ENCODE measurements at places on chromosomes 6 and 20.

- DNase-seq = no peak
Observed at GRCh38 chr6:149450679-149451375, 34.0 kb downstream of the ZC3H12D start.

- no peak for DNase-seq
Observed at GRCh38 chr6:139483079-139483478, 108.6 kb upstream of the CITED2 start.

DNA sequence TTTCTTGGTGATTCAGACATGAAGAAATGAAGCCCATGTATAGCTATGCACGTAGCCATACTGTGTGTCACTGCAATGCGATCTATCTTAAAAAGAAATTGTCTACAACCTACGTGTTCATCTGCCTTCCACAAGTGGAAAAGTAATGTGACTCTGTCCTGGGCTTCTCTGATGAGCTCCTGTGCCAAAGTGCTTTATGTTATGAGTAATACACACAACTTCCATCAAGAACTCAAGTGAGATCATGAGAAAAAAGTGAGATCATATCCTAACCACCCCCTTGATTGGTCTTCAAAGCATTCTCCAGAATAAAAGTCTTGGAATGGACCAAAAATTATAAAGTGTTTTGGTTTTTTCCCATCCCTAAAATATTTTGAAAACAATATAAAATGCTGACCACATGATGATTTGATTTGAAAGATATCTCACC is 114.3 kb downstream of the DST start:
- no peak for DNase-seq

DNA sequence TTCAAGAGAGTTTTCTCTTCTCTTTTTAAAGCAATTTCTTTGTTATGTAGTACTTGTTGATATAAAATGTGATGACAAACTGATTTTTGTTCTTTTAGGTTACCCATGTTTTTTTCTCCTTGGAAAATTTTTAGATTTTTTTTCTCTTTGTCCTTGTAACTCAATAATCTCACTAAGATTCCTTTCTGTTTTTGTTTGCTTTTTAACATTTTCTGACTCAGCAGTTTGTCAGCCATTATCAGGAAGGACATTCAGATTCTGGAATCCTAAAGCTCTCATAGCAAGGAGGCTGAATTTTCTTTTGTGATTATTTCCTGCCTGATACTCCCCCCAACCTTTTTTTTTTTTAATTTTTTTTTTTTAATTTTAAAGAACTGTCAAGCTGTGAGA is 75.2 kb upstream of the CITED2 start:
- no peak for DNase-seq

DNA sequence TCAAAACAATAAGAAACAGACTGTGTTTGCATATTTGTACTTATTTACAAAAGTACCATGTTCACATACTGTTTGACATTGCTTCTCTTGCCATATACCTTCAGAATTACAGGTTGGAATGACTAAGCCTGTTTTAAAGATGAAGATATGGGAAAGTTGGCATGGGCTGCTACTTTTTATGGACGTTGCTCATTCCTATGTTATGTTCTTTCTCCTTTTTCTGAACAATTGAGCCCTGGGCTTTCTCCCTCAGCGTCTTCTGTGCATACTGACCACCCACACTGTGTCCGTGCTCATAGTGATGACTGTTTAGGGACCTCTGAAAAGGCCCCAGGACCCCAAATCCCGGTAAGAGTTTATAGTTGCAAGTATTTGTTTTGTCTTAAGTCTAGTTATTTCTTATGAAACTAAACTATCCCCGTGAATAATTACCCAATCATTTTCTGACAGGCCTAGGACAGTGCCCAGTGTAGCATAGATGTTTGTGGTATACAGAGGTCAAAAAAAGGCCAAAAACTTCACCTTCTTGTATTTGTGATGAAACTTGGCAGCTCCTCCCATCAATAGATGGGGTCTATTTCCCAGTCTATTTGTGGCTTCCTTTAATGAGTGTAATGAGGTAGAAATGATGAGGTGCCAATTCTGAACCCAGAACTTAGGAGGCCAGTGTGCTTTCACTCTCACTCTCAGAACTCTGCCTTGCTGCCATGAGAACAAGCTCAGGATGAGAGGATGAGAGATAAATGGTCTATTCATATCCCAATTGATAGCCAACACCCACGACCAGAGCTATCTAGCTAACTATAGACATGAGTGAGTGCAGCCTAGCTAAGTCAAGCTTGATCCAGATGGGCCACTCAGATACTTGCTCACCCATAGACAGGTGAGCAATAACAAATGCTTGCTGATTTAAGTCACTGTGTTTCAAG is 40.9 kb downstream of the GSTA4 start:
- DNase-seq = no peak

DNA sequence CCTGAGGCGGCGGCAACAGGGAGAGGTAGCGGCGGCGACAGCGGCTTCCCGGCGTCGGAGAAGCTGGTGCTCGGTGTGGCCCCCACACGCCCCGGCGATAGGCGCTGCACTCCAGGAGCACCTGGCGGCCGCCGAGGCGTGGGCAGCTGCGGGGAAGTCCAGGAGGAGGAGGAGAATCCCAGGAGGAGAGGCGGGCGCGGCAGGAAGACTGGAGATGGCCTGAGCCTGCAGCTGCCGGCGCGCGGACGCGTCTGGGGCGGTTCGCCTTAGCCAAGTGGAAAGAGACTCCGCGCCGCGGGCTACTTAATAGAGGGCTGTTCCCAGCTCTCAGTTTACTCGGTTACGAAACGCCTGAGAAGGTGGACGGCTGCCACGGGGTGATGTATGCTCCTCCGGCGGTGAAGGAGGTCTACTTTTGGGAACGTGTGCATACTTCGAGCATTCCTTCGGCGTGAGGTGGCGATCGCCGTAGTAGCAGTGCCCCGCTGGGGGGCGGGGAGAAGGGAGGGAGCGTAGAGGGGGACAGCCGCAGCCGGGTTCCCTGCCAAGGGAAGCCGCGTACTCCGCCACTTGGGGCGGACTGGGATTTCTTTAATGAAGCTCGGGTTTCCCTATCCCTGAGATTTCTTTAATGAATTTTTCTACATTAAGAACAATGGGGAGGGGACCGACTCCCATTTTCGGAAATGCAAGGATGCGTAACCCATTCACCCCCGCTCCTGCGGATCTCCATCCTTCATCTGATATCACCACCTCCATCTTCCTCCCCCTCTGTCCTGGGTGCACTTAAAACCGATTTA is at the start of gene COL12A1:
Gene COL12A1 (minus strand): TSS at position 278 of the 800 bp plus-strand sequence. CDS start 3,261 bp downstream, outside the sequence.
- DNase-seq = no peak

GRCh38 chr20:52985687-52986086 is 13.5 kb downstream of the TSHZ2 start:
- no peak for DNase-seq

GRCh38 chr6:139115989-139116758 is 18.7 kb upstream of the HECA start:
- no peak for DNase-seq

GRCh38 chr20:59825944-59826759 is 107.3 kb downstream of the SYCP2 start:
- no peak for DNase-seq

DNA sequence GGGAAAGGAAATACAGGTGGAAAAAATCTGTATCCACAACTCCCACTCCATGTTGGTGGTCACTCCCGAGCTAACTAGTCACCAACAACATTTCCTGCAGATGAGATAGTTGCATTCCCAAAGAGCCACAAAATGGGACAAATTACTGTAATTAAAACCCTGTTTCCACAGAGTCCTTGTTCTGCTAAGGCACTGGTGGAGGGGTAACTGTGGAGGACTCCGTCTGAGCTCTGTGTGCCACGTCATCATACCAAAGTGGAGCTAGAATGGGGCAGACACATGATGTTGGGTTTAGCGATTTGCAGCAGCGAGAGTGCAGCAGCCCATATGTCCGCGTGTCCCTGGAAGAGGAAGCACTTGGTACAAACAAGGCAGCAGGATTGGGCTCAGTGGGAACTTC is 172.5 kb upstream of the KCNK16 start:
- DNase-seq = no peak

- no peak for DNase-seq
Observed at GRCh38 chr6:30618270-30618797, 694 bp downstream of the MRPS18B start.

DNA sequence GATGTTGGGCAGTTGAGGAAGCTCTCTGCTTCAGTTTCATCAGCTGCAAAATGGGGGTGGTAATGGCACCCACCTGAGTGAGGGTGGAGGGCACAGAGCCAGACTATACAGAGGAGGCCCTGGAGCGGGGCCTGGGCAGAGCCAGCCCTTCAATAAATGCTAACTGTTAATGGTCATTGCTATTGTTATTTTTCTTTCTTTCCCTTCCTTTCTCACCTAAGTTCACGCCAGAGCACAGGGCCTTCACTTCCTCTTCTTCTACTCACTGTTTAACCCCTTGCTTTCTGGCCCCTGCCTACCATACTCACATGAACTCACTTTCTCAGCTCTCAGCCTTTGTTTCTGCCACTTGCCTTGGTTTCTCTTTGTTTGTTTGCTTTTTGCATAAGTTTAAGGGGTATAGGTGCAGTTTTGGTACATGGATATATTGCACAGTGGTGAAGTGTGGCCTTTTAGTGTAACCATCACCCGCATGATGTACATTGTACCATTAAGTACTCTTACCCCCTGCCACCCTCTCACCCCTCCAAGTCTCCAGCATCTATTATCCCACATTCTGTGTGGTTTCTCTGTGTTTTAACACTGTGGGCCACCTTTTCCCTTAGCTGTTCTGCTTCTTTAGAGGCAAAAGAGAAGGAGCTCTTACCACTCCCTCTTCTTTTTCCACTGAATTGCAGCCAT is 7.5 kb upstream of the RREB1 start:
- DNase-seq = no peak

DNA sequence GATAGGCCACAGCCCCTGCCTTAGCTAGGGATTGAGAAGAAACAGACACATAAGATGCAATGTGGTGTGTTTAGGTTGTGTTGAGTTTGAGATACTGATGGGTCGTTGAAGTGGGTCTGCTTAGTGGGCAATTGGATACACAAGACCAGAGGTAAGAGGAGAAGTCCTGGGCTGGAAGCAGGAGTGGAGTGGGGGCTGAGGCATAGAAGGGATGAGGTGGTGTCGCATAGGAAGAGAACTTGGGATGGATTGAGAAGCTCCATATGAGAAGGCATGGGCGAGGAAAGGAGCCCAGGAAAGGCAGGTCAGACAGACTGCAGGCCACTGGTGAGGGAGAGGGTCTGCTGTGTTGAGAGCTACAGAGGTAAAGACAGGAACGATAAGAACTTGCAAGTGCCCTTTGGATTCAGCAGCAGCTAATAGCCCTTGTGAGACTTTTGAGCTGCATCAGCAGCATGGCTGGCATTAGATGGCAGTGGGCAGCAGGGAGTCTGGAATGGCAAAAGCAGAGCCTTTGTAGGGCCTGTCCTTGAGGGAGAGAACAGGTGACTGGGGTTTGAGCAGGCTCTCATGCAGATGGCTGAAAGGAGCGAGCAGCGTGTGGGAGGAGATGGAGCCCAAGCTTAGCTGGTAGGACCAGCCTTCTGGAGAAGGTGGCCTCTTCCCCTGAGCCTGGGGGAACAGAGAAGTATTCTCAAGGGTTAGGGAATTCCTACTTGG is 33.2 kb downstream of the PLCG1 start:
- no peak for DNase-seq

DNA sequence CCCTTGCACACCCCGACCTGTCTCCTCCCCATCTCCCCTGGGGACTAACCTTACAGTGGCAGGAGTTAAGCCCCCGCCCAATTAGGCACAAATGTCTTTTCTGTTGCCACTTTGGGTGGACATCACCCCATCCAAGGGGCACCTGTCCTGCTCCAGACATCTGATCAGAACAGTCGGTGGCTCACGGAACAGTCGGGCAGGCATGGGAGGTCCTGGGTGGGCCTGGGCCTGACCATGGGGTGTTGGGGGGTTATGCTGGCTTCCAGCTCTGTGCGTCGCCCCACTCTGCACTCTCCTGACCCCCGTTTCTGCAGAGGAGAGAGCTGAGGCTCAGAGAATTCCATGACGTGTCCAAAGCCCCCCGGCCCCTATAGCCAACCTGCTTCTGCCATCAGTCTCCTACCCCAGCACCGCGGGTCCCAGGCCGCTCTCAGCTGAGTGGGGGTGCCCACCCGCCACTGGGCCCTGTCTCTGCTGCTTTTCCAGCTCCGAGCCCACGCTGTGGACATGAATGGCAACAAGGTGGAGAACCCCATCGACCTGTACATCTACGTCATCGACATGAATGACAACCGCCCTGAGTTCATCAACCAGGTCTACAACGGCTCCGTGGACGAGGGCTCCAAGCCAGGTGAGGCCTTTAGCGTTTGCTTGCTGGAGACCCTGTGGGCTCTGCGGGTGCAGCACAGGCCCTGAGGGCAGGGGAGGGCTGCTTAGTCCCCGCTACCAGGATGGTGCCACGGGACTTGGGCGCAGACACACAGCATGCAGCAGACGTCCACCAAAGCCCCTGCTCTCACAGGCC is 213.2 kb downstream of the TAF4 start:
- DNase-seq = no peak

GRCh38 chr6:9527679-9528286 is 887.1 kb downstream of the TFAP2A start:
- DNase-seq = no peak

DNA sequence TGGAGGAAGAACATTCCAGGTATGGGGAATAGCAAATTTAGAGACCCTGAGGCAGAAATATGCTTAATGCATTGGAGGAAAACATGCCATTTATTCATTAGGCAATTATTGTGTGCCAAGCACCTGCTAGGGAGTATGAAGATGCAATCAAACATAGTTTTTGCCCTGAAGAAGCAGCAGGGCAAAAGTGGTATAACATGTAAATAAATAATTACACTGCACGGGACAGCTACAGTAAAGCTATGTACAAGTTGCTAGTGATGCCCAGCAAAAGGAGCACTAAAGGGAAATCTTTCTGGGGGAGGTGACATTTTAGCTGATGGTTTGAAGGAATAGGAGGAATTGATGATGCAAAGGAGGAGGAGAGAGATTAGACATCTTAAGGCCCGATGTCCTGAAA is 624 bp upstream of the TJAP1 start:
- no peak for DNase-seq

GRCh38 chr6:70657706-70658105 is 10.0 kb upstream of the SMAP1 start:
- no peak for DNase-seq

GRCh38 chr20:24970754-24971153 is 21.7 kb downstream of the CST7 start:
- no peak for DNase-seq

- DNase-seq = no peak
Observed at GRCh38 chr6:100188754-100189153, 194.7 kb upstream of the MCHR2 start.

DNA sequence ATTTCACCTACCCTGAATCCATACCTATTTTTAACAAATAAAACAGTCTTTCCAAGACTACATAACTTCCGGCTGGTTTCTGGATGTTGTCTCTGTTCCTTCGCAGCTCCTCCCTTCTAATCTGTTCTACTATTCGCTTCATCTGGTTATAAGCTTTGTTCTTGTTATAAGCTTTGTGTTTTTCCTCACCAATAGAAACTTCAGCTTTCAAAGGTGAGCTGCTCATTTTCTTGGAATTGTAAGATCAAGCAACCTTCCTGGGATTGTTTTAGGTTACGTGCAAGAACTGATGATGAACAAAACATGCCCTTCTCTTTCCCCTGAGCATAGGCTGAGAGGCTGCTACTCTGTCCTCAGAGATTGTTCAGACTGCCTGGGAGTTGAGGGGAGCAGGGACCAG is 2.1 kb downstream of the GFOD1 start:
- DNase-seq = no peak

- peak; percentile 41 for DNase-seq
Observed at GRCh38 chr6:137661601-137662000, 167.4 kb upstream of the OLIG3 start.
